ENCODE measurements at places on chromosomes 16 and 17.

DNA sequence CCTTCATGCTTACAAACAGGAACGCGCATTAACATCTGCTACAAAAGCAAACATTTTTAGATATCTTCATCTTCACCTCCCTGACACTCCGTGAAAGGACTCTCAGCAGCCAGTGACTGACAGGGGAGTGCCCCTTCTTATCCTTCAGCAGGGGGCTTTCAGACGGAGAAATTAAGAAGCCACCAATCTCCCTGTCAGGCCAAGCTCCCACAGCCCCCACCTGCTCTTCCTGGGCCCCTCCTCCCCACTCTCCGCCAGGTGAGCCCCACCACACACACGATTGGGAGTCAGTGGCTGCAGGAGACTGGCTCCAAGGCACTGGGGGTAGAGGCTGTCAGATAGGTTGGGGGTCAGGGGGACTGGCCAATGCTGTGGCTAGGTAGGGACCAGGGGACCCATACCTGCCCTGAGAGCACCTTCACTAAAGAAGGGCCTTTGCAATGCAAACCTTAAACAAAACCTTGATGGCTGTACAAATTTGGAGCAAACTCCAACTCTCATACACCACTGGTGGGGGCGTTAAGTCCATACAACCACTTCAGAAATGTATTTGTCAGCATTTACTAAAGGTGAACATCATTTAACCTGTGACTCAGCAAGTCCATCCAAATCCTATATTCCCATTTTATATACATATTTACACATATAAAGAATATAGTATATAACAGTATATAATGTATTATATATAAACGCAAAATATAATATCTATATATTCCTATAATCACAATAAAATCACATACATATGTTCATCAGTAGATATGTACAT, 232.2 kb downstream of the ZNF423 start:
- DNase-seq = no peak

DNA sequence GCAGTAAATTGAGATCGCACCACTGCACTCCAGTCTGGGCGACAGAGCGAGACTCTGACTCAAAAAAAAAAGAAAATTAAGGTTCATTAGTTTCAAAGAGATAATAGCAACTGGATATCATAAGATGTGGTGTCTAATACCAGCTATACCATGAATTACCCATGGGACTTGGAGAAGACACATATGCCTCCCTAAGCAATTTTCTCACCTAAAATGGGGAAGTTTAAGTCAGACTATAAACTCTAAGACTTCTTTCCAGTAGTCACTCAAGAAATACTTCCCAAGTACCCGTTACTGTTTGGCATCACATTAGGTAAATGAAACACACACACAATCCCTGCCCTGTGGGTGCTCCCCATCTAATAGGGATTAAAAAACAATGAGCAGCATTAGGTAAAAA, 22.6 kb downstream of the SMURF2 start:
- no peak for DNase-seq

GRCh38 chr17:47299239-47299910, 24.4 kb upstream of the EFCAB13 start:
- DNase-seq = no peak

GRCh38 chr16:239948-240277, 5.3 kb downstream of the FAM234A start:
- no peak for DNase-seq

DNA sequence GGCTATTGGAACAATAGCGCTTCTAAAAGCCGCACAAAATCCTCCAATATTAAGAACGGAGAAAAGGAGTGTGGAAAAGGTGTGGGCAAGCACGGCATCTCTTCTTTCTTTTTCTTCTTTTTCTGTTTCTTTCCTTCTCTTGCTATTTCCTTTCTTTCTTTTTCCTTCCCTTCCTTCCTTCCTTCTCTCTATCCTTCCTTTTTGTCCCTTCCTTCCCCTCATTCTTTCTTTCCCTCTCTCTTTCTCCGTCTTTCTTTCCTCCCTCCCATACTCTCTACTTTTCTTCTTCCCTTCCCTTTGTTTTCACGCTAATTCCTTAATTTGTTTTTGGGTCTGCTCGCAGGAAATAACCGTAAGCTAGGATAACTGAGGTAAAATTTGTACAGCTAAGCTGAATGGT, 478.2 kb downstream of the MAF start:
- no peak for DNase-seq

GRCh38 chr17:41512546-41513167, 6.0 kb downstream of the KRT15 start:
- DNase-seq = no peak

DNA sequence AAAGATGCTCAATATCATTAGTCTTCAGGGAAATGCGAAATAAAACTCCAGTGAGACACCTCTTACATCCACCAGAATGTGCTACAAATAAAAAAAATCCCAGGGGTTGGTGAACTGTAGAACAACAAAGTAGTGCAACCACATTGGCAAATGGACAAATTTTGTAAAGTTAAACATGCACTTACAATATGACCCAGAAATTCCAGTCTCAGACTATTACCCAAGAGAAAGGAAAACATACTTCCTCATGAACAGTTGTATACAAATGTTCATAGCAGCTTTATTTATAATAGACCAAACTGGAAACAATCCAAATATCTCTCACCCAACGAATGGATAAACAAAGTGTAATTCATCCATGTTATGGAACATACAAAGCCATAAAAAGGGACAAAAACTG, 239.5 kb downstream of the ABCC12 start:
- DNase-seq = no peak

- DNase-seq = no peak
These were observed 1.7 kb upstream of the PLK1 start for GRCh38 chr16:23676924-23677480.

- no peak for DNase-seq
These were observed 630.2 kb downstream of the WWOX start for GRCh38 chr16:78729687-78730086.

GRCh38 chr16:10617662-10618420, 37.4 kb upstream of the EMP2 start:
- DNase-seq = no peak

DNA sequence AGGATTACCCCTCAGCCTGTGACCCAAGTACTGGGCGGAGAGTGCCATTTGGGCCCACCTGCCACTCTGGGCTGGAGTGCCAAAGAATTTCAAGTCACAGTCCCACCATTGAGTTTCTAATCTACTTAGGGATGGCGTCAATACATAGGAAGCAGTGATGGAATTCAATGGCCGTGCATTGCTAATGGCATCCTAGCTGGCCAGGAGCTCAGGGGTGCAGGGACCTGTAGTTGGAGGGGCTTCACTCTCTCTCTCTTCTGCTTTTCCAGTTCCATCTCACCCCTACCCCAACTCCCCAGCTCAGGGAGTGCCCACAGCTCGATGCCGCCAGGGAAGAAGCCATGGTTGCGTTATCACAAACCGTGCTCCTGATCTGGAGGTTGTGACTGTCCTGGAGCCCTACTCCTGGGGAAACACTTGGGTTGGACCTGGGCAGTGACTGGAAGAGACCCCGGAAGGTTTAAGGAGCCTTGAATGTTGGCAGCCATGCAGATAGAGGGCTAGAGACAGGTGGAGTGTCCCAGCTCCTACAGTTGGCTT, 2.4 kb downstream of the MMP15 start:
- no peak for DNase-seq

- no peak for DNase-seq
These were observed 69.3 kb downstream of the CRISPLD2 start for GRCh38 chr16:84889066-84889465.

DNA sequence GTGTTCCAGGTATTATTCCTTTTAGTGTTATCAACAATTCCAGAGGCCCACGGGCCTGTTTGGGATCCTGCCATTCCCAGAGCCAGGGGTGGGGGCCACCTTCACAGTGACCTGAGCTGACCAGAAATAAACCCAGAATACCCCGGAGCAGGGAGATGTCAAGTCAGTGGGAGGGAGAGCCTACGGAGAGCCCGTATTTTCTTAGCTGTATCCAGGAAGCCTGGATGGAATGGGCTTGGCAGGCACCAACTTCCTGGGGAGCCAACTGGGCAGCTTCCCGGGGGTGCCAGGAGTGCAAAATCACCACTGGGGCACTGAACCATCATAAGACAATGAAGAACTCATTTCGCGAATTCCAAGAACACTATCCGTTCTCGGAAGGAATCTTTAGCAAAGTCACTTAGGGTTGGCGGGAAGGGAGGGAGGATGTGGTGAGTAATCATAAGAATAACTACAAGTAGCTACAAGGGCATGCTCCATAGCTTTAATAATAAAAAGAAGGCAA, 13.2 kb upstream of the MRTFB start:
- DNase-seq = no peak

DNA sequence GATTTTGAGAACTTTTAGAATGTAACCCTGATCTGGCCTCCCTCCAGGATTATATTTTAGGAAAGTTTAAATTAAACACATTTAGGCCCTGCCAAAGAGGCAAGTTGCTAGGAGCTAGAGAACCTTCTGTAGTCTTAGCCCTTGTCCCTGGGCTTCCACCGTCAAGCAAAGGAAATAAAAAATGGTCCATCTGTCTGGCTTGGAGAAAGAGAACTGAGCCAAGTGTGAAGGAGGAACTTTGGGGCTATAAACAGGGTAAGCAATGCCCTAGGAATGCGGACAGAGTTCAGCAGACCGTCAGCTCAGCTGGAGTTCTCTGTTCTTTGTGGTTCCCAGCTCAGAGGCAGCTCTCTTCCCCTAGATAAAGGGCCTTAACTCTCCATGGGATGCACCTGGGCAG, 29.6 kb downstream of the RCVRN start:
- no peak for DNase-seq

DNA sequence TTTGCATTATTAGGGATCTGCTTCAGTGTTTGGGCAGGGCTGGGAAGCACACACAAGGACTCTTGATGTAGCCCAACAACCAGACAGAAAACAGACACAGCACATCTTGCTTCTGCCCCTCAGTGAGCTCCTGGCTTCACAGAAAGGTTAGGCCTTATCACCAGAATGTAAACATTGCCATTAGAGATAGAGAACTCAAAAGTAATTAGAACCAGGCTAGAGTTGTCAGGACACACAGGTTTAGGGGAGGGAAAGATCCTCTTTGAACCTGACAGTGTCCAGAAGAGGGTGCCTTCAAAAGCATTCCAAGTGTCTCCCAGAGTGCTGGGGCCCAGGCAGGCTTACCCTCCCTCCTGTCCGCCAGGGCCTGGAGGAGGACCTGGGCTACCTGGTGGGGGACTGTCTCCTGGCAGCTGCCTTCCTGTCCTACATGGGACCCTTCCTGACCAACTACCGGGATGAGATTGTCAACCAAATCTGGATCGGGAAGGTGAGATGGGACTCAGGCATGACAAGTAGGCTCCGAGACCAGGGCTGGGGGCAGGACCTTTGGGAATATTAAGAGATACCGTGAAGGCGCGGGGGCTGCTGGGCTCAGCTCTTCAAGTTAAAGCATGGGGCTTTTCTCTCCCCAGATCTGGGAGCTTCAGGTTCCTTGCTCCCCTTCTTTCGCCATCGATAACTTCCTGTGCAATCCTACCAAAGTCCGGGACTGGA, 16.9 kb upstream of the KDM6B start:
- DNase-seq = no peak

DNA sequence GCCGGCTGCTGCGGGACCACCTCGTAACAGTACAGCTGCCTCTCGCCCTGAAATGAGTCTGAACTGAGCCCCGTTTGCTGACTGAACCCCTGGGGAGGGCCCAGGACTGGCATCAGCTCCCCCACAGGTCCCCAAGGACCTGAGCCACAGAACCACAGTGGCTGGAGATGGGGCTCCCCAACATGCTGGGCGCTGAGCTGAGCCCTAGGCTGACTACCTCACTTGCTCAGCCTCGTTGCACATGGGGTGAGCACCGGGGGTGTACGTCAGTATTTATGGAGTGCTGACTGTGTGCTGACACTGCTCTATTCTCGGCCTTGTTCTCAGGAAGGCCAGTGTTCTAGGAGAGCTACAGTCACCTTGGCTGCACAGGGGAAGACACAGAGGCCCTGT, 6.6 kb upstream of the VASN start:
- no peak for DNase-seq

DNA sequence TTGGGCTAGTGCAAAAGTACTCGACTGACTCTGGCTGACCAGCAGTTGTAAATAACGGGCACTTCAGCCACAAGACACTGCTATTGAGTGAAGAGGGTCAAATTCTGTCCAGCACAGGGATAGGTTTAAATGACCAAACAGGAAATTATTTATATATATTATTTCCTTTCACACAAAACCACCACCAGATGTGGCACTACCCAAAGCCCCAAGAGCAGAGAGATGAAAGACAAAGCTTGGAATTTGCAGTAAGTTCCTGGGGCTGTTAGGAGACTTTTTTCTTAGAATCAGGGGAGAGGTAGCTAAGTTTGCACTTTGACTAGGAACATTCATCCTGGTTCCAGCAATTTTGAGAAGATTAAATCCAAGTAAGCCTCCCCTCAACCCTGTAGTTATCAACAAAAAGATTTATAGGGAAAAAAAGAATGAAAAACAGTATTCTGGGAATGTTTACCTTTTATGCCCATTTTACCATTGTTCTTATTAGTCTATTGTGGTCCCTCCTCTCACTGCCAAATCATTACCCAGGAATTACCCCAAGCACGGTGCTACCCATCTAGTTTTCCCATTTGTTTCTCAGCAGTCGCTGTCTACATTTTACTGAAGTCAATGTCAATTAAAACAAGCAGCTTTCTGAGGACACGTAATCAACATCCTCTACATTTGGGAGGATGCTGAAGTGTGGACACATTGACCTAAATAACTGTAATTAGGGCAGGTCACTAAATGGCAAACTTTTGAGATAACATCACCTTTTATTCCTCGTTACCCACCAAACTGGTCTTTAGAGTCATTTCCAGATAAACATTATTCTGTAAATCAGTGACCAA, 43.5 kb downstream of the GRB7 start:
- no peak for DNase-seq

DNA sequence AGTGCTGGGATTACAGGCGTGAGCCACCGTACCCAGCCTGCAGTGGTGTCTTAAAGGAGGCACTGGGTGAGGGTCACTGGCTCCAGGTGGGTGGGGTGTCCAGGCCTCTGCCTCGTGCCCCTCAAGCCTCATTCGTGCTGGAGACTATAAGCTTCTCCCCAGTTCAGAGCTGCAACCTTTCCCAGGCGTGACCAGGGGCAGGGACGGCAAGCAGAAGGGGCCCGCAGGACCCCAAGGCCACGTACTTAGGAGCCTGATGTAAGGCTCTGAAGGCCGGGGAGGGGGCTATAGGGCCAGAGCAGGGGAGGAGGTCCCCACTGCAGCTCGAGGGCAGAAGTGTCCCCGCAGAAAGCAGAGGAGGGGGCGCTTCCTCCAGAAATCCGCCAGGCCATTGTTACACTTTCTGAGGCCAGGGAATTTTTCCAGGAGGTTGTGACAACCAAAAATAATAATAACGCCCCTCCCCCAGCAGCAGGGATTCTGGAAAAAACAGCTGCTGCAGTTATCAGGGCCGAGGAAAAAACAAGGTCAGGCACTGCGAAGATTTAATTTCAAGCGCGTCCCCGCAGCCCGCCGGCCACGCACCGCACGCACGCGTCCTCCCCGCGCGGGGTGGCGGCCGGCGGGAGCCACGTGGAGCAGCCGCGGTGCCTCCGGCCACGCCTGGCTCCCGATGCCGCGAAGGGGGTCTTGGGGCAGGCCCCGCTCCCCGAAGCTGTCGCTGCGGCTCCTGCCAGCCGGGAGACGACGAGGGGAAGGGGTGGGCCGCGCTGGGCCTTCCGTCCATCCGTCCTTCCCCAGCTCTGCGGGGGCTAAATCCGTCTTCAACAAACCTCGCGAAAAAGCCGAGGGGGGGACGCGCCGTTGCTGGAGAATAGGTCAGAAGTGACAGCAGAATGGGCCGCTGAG, 45.8 kb upstream of the SLC38A10 start:
- DNase-seq = no peak

GRCh38 chr17:68497885-68498319, 14.3 kb upstream of the PRKAR1A start:
- DNase-seq = no peak
